T-cell (primary cell): ENCODE measurements at places on chromosomes 7 and 10.

DNA sequence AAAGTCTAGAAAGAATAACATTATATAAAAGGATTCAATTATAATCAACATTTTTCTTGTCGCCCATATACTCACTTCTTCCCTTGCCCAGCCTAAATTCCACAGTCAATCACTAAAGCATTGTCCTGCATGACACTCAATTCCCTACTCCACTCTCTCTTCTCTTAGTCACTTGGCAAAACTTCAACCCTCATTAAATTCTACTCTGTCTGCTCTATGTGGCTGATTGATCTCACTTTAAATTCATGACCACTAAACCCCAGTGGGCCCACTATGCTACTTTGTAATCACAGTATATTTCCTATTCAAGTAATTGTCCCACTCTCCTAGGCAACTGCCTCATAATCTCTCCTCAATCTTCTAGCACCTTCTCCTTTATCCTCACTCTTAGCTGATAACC, 54.1 kb downstream of the MTERF1 start:
- no peaks in the 10 kb centered on the region for H3K4me1 ChIP-seq
- DNase-seq = no peak
- H3K36me3 ChIP-seq = peaks cover 2% of the 10 kb centered on the region

DNA sequence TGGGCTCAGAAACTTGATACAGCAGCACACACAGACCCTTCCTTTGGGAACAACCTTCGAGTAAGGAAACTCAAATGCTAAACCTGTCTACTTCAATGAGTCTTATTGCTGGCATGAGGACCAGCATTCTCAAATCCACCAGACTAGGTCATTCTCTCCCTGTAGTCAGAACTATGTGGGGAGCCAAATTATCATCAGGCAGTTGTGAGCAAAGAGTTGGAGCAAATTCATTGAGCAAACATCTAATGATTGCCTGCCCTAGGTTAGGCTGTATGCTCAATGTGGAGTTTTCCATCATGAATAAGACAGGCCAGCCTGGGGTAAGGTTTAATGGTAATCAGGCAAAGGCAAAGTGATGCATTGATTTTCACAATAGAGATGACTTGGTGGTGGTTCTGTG, 3.6 kb downstream of the EPDR1 start:
- no peak overlapping the region for H3K4me3 ChIP-seq
- no peak for DNase-seq
- H3K27ac ChIP-seq = no peak overlapping the region

GRCh38 chr7:90180011-90180585, 25.8 kb downstream of the STEAP1 start:
- H3K36me3 ChIP-seq = no peaks in the 10 kb centered on the region
- H3K27ac ChIP-seq = no peak overlapping the region
- no peak overlapping the region for H3K4me3 ChIP-seq
- H3K27me3 ChIP-seq = no peaks in the 10 kb centered on the region
- DNase-seq = no peak

- no peaks in the 10 kb centered on the region for H3K4me1 ChIP-seq
- no peaks in the 10 kb centered on the region for H3K36me3 ChIP-seq
- no peaks in the 10 kb centered on the region for H3K27me3 ChIP-seq
Measured at GRCh38 chr7:46319841-46320240, 398.8 kb upstream of the IGFBP3 start.

DNA sequence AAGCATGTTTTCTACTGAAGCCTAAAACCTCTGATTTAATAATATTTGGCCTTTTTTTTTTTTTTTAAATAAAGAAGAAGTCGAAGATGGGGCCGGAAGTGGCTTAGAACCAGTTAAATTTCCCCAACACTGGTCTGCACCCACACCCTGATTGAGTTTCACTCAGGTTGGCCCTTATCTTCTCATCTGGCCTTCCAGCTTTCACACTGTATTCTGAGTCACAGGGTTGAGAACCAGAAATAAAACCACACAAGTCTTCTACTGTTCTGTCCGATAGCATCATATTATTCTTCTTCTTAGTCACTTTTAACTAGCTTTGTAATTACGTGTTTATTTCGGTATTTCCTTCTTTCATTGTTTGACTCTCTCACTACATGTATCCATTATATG, 9.9 kb downstream of the ZNF365 start:
- H3K27me3 ChIP-seq = no peaks in the 10 kb centered on the region
- H3K4me3 ChIP-seq = no peak overlapping the region
- peak; percentile 21 for DNase-seq
- peak overlapping the region; percentile 55 for H3K27ac ChIP-seq
- H3K36me3 ChIP-seq = no peaks in the 10 kb centered on the region

DNA sequence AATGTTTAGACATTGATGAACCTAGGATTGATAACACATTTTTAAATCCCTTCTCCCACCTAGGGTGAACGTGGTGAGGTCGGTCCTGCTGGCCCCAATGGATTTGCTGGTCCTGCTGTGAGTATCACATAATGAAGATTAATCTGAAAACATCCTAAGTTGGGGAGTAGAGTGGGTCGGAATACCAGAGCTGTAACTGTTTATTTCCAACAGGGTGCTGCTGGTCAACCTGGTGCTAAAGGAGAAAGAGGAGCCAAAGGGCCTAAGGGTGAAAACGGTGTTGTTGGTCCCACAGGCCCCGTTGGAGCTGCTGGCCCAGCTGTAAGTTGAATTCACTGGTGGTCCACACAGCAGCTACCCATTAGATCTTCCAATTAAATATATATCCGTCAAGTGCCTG, 25.6 kb downstream of the COL1A2 start:
- H3K36me3 ChIP-seq = no peaks in the 10 kb centered on the region
- no peaks in the 10 kb centered on the region for H3K4me1 ChIP-seq
- H3K27me3 ChIP-seq = peaks cover 8% of the 10 kb centered on the region
- no peak overlapping the region for H3K4me3 ChIP-seq
- no peak overlapping the region for H3K27ac ChIP-seq

GRCh38 chr7:25854608-25855497, 297.1 kb upstream of the NFE2L3 start:
- peaks cover 21% of the 10 kb centered on the region for H3K27me3 ChIP-seq
- H3K27ac ChIP-seq = no peak overlapping the region
- no peaks in the 10 kb centered on the region for H3K36me3 ChIP-seq

DNA sequence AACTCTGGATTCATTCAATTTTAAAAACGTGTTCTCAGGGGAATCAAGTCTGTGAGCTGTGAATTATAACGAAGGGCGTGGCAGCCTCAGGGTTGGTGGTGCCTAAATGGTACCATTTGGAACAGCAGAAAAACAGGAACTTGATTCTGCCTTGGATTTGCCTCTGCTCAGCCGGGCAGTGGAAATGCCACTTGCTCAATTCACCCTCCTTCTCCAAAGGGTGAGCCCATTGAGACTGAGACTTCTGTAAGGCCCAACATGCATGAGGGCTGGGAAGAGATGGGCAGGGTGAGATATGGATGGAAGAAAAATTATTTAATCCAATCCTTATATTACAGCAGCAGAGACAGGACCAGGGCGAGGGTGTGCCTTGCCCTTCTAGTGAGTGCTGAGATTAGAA, 107.1 kb upstream of the HABP2 start:
- H3K4me3 ChIP-seq = no peak overlapping the region
- H3K27ac ChIP-seq = no peak overlapping the region
- H3K4me1 ChIP-seq = no peaks in the 10 kb centered on the region

GRCh38 chr7:56105508-56105907, 768 bp downstream of the CHCHD2 start:
- peak overlapping the region; percentile 91 for H3K4me3 ChIP-seq
- H3K36me3 ChIP-seq = peaks cover 34% of the 10 kb centered on the region
- peak overlapping the region; percentile 87 for H3K27ac ChIP-seq
- H3K4me1 ChIP-seq = peaks cover 20% of the 10 kb centered on the region
- peaks cover 2% of the 10 kb centered on the region for H3K27me3 ChIP-seq

DNA sequence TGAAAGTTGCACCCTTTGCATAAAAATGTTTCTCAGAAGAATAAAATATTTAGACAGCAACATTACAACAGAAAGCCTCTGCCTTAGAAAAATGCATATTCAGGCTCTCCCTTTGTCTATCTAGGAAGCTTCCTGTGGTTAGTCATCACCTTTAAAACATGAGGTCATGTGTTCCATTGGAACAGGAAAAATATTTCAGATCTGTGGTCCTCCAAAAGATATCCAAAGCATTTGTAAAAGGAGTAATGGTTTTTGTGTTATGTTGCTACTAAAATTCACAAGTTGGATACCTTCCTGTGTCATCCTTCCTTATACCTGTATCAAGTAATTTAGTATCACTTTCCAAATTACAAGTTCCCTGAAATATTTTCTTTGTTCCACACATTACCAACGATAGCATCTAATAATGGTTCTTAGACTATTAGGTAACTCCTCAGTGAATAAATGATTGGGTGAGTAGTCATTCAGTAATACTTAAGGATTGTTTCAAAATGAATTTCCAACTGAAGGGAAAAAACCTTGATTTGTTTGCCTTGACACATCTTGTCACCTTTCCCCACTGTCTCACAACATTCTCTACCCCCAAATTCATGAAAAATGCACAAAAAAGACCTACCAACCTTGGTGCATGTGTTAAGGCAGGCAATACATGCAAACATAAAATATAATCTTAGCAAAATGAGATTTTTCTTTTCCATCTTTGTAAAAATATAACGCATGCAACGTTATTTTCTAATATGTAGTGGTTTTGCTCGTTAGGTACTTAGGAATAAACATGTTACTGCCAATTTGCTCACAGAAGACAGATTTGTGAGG, 19.7 kb upstream of the RHOBTB1 start:
- DNase-seq = no peak
- no peaks in the 10 kb centered on the region for H3K4me1 ChIP-seq
- no peak overlapping the region for H3K4me3 ChIP-seq
- H3K27me3 ChIP-seq = no peaks in the 10 kb centered on the region

- H3K4me1 ChIP-seq = no peaks in the 10 kb centered on the region
- DNase-seq = peak; percentile 17
- H3K27ac ChIP-seq = no peak overlapping the region
- H3K36me3 ChIP-seq = no peaks in the 10 kb centered on the region
- H3K4me3 ChIP-seq = no peak overlapping the region
Measured at GRCh38 chr7:74026903-74027682, 880 bp upstream of the ELN start.

- no peaks in the 10 kb centered on the region for H3K27me3 ChIP-seq
- DNase-seq = no peak
- H3K4me3 ChIP-seq = no peak overlapping the region
- H3K36me3 ChIP-seq = no peaks in the 10 kb centered on the region
- H3K27ac ChIP-seq = no peak overlapping the region
- no peaks in the 10 kb centered on the region for H3K4me1 ChIP-seq
Measured at GRCh38 chr7:68760556-68760955, 837.7 kb upstream of the AUTS2 start.

DNA sequence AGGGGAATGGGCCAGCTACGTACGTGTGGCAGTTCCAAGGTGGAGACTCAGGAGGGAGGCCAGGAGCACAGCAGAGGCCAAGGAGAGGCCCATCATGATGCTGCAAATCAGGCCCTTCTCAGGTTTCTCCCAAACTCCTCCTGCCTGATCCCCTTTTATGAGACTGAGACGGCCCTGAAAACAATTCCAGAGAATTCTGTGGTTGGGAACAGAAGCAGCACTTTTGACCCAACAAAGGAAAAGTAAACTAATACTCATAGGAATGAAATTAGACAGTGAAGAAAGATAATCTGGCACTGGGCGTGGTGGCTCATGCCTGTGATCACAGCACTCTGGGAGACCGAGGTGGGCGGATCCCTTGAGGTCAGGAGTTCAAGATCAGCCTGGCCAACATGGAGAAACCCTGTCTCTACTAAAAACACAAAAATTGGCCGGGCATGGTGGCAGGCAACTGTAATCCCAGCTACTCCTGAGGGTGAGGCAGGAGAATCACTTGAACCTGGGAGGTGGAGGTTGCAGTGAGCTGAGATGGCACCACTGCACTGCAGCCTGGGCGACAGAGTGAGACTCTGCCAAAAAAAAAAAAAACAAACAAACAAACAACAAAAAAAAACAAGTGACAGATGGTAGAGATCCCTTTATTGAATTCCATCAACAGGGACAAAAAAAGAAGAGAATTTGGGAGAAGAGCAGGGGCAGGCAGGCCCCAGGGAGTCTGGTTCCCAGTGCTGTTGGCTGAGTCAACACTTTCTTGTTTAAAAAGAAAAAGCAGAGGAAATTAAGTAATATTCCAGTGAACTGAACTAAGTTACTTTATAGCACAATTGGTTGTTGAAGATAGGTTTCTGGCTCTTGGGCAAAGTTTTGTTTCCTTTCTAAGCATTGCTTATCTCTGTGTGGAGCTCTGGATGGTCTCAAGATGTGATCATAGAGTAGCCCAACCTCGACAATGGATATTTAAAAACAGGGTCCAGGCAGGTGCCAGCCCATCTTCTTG, at the start of gene CCL26:
Gene CCL26 (minus strand): TSS at position 131 of the 997 bp plus-strand sequence. CDS start 35 bp downstream, at position 96.
- H3K4me1 ChIP-seq = peaks cover 17% of the 10 kb centered on the region
- H3K36me3 ChIP-seq = no peaks in the 10 kb centered on the region
- no peak within 1 kb of the TSS for H3K27ac ChIP-seq
- DNase-seq = no peak
- no peaks in the 10 kb centered on the region for H3K27me3 ChIP-seq

DNA sequence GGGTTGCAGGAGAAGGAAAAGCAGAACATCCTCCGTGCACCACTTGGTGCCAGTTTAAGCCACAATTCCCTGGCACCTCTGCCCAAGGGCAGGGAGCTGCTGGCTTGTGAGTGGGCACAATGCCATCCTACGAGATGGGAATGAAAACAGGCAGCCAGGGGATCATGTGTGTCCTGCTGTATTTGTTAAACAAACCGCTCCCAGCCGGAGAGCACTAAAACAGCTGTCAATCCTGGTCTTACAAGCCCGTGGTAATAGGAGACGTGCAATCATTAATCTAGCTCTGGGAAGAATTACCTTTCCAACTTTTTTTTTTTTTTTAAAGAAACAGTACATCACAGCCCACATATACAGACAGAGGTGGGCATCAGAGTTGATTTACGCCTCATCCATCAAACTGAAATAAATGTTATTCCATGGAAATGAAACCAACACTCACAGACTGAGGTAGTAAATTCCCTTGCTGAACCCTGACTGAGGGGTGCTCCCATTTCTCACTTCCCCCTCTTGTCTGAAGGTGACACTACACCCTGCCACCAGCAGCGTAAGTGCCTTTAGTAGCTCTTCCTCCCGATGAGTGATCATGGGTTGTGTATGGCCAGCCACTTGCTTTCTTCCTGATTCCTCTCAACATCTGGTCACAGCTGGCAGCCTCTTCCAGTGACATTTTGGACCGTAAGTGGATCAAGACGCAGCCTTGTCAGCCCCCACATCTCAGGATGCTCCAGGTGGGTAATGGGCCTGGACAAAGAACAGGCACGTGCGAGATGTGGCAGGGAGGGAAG, 143.8 kb downstream of the TEX36 start:
- H3K27ac ChIP-seq = no peak overlapping the region
- no peaks in the 10 kb centered on the region for H3K36me3 ChIP-seq
- no peaks in the 10 kb centered on the region for H3K27me3 ChIP-seq
- H3K4me3 ChIP-seq = no peak overlapping the region
- DNase-seq = no peak

GRCh38 chr10:49227406-49227805, 39.2 kb upstream of the TMEM273 start:
- H3K27me3 ChIP-seq = peaks cover 23% of the 10 kb centered on the region
- no peak overlapping the region for H3K4me3 ChIP-seq
- H3K4me1 ChIP-seq = no peaks in the 10 kb centered on the region
- H3K36me3 ChIP-seq = no peaks in the 10 kb centered on the region
